ENCODE measurements at places on chromosomes 12 and 14. TPM values are rescaled to one million over a fixed set of nuclear protein-coding genes. Genes with fewer than 3 reads are reported as not detected.

The KRT71 gene
- not detected for total RNA-seq

DNA sequence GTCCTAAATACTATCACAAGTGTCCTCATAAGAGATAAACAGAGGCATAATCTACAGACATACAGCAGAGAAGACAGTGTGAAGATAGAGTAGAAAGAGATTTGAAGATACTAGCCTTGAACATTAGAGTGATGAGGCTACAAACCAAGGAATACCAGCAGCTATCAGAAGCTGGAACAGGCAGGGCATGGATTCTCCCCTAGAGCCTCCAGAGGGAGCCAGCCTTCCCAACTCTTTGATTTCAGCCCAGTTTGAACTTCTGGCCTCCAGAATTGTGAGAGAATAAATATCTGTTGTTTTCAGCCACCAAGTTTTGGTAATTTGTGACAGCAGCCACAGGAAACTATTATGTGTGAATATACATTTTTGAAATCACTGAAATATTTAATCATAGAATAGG, 47.2 kb downstream of the CCDC91 start:
- DNase-seq, result no peak

- DNase-seq, result no peak
Observed at GRCh38 chr12:128228581-128228980, 38.4 kb upstream of the TMEM132C start.

The CAPZA3 gene
- not detected for total RNA-seq

The SENP1 gene
- 15.0 TPM for total RNA-seq

All from transverse colon (tissue), 4 donors.